ENCODE measurements at places on chromosomes 6 and 20. TPM values are rescaled to one million over a fixed set of nuclear protein-coding genes. Genes with fewer than 3 reads are reported as not detected.

ASIP gene
- total RNA-seq = not detected

BPIFB2 gene
- not detected for total RNA-seq

PSORS1C1 gene
- total RNA-seq = not detected

GJA1 gene
- not detected for total RNA-seq

PLAGL1 gene
- total RNA-seq = 7.6 TPM

TGM3 gene
- not detected for total RNA-seq

ARHGAP18 gene
- 1.4 TPM for total RNA-seq

COX4I2 gene
- total RNA-seq = not detected

TNXB gene
- 14.5 TPM for total RNA-seq

SPDEF gene
- total RNA-seq = not detected

MYLK2 gene
- not detected for total RNA-seq

FAM83C gene
- total RNA-seq = not detected

ADGRF4 gene
- not detected for total RNA-seq

BTN1A1 gene
- not detected for total RNA-seq

DNA sequence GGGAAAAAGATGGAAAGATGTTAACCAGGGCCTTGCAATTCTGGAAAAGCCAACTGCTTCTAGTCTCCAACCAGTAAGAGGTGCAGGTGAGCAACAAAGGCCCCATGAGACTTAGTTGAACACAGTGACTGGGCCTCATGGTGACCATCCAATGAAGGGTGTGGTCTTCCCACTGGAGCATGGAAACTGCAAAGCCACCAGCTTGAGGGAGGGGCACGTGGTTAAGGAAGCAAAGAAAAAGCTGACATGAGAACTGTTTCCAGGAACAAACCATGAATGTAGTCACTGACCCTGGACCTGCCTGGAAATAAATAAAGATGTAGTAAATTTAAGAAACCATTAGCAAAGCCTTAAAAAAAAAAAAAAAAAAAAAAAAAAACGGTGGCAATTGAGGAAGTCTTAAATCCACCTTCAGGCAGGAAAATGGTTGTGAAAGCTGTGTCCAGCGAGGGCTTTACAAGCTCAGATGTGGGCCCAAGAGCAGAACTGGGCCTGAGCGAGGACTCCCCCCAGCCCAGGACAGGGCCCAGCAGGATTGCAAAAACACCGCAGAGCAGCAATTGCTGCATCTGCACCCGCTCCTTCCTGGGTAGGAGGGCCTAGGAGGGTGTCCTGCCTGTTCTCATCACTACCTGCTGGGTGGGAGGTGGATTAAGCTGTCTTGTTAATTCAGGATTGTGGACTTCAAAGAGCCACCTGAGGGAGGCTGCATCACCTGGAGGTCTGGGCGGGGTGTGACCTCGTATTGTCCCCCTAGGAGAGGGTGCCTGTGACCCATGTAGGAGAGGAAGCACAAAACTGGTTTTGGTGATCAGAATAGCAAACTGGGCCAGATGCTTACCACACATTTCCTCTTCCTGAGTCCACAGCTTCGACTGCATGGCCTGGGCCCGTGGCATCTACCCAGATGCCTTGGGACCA is 10.3 kb downstream of the GFRA4 start:
- no peaks in the 10 kb centered on the region for H3K27me3 ChIP-seq
- no peak overlapping the region for H3K4me3 ChIP-seq
- H3K4me1 ChIP-seq = no peaks in the 10 kb centered on the region
- H3K36me3 ChIP-seq = peaks cover 21% of the 10 kb centered on the region
- H3K27ac ChIP-seq = peak overlapping the region; percentile 2

DNA sequence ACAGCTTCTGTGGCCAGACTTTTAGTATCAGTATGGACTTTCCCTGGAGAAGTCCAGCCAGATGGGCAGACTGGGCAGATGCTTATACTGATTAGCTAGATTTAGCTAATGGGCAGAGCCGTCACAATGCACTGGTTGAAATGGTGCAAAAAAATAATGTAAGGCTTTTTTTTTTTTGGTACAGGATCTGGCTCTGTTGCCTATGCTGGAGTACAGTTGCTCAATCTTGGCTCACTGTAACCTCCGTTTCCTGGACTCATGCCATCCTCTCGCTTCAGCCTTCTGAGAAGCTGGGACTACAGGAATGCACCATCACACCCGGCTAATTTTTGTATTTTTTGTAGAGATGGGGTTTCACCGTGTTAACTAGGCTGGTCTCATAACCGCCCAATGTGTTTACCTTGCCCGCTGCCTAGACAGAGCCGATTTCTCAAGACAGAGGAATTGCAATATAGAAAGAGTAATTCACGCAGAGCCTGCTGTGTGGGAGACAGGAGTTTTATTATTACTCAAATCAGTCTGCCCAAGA is 16.4 kb upstream of the KIFC1 start:
- H3K4me3 ChIP-seq = no peak overlapping the region
- peaks cover 3% of the 10 kb centered on the region for H3K4me1 ChIP-seq
- peak overlapping the region; percentile 66 for H3K27ac ChIP-seq
- DNase-seq = no peak
- no peaks in the 10 kb centered on the region for H3K27me3 ChIP-seq

DNA sequence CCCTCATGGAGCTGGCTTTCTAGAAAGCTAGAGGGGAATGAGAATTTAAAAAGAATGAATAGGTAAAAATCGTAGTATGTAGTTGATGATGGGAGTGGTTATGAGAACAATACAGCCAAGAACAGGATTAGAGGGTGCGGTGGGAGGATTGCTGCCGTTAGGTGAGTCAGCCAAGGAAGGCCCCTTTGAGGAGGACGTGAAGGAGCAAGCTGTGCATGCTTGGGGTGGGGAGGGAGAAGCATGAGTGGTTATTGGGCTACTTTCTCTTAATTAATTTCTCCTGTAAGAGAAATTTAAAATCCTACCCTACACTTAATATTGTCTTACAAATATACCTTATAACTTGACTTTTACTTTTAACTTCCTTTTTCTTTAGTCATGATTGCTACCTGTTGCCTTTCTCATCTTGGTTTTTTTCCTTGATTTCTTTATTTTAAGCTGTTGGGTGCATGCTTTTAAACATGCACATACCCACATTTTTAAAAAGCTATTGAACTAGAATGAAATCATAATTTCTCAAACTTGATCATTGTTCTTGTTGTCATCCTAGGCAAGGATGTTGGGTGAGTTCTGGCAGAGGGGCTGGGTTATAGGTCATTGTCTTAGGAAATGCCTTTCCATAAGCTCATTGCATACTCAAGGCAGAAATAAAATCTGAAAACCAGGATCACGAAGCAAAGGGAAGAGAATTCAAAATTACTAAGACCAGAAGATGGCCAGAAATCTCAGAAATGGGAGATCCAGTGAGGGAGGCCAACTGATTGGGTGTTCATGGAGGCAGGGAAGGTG is 114.5 kb downstream of the TCP11 start:
- no peak overlapping the region for H3K4me3 ChIP-seq
- no peak overlapping the region for H3K27ac ChIP-seq

- H3K36me3 ChIP-seq = no peaks in the 10 kb centered on the region
- peaks cover 1% of the 10 kb centered on the region for H3K4me1 ChIP-seq
- no peak for DNase-seq
- H3K27ac ChIP-seq = no peak overlapping the region
- H3K4me3 ChIP-seq = no peak overlapping the region
Measured at GRCh38 chr6:10583509-10583901, 62.4 kb downstream of the GCNT2 start.

- H3K4me1 ChIP-seq = no peaks in the 10 kb centered on the region
- no peak overlapping the region for H3K27ac ChIP-seq
- no peak for DNase-seq
- no peak overlapping the region for H3K4me3 ChIP-seq
- peaks cover 47% of the 10 kb centered on the region for H3K27me3 ChIP-seq
Measured at GRCh38 chr20:2578475-2579192, 42.3 kb downstream of the TMC2 start.

- no peak for DNase-seq
- H3K4me3 ChIP-seq = peak overlapping the region; percentile 96
- peaks cover 29% of the 10 kb centered on the region for H3K4me1 ChIP-seq
- peak overlapping the region; percentile 93 for H3K27ac ChIP-seq
- no peaks in the 10 kb centered on the region for H3K36me3 ChIP-seq
- H3K27me3 ChIP-seq = no peaks in the 10 kb centered on the region
Measured at GRCh38 chr6:49462071-49462470, 982 bp downstream of the MMUT start.

DNA sequence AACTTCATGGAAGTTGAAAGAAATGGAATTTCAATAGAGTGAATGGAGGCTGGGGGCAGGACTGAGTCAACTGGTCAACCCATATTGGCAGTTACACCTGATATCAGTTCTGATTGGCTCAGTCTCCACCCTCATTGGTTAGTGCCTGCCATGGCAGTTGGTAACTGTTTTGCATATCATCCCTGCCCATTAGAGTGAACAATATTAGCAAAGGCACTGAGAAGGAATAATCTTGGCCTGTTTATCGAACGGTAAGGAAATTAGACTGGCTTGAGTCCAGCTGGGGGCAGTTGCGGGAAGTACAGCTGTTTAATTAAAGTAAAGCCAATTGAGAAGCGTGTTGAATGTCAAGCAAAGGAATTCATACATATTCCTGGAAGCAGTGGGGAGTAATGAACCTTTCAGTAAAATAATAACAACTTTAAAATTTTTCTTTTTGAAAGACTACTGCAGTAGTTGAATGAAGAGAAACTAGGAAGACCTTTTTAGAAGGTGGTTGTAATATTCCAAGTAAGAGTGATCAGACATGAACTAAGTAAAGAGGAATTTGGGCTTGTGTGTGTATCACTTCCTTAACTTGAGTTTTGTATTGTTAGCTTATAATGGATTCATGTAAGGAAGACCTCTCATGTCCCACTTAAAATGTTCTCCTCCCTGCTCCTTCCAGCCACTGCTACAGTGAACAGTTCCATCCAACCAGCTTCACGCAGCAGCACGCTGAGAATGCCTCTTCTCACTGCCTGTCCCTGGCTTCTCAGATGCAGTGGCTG is 17.2 kb upstream of the FAM50B start:
- H3K36me3 ChIP-seq = no peaks in the 10 kb centered on the region
- no peak overlapping the region for H3K4me3 ChIP-seq
- no peaks in the 10 kb centered on the region for H3K4me1 ChIP-seq

DNA sequence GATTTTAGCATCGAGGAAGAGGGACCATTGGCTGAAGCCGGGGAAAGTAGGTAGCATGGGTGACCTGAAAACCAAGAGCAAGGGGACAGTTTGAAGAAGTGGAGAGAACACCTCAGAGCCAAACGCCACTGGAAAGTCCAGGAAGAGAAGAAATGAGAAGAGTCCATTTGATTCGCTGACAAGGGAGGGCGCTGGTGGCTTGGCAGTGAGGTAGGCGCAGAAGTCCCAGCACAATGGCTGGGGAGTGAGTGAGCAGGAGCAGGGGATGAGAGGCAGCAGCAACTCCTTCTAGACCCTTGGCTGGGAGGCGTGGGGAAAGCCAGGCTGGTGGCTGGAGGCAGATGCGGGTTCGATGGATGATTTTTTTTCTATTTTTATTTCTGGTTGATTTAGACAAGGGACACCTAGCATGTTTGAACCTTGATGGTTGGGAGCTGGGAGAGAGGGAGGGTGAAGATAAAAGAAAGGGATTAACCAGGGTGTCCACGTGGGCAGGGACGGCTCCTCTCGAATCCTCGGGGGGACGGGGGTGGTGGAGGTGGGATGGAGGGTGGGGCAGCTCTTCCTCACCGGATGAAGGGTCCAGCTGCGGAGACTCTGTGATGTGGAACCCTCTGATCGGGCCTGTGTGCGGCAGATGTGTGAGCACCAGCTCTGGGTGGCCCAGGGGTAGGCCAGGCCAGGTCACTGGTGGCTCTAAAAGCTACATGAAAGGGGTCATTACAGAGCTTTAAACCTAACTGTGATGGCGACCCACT is 164.2 kb downstream of the NFATC2 start:
- no peak overlapping the region for H3K27ac ChIP-seq
- H3K4me3 ChIP-seq = no peak overlapping the region
- H3K27me3 ChIP-seq = no peaks in the 10 kb centered on the region
- H3K36me3 ChIP-seq = peaks cover 2% of the 10 kb centered on the region
- no peak for DNase-seq

DNA sequence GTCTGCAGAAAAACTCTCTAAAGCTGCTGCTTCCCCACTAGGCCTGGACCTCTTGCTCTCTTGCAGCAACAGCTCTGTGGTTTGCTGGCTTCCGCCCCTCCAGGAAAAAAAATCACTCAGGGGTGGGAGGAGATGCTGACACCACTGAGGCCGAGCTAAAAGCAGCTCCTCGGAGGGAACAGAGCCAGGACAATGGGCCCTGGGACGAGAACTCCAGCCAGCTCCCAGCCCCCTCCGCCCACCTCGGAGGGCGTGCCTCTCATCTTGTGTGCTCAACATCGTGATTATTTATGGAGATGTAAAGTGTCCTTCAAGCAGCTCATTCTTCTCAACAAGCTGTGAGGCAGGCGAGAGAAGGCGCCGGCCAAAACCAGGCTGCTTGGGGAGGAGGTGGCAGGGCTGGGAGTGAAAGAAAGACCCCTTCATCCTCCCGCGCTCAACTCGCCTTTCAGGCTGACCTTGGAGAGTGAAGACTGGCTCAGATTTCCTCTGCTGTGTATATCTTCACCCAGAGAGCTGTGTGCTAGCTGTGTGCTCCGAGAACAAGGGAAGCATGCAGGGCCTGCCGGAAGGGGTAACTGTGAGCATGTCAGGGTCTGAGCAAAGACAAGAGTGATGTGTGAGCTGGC is 53.5 kb upstream of the LRFN2 start:
- no peaks in the 10 kb centered on the region for H3K36me3 ChIP-seq
- peak overlapping the region; percentile 66 for H3K27ac ChIP-seq
- no peaks in the 10 kb centered on the region for H3K27me3 ChIP-seq
- peak overlapping the region; percentile 65 for H3K4me3 ChIP-seq

All from naive thymus-derived CD8-positive, alpha-beta T cell (primary cell).